Stimulated activated CD8-positive, alpha-beta memory T cell treated with anti-CD3 and anti-CD28 coated beads, Interleukin-7, amount 100 ng/mL, for 4 hours (primary cell): ENCODE measurements at places on chromosomes 16 and 17.

DNA sequence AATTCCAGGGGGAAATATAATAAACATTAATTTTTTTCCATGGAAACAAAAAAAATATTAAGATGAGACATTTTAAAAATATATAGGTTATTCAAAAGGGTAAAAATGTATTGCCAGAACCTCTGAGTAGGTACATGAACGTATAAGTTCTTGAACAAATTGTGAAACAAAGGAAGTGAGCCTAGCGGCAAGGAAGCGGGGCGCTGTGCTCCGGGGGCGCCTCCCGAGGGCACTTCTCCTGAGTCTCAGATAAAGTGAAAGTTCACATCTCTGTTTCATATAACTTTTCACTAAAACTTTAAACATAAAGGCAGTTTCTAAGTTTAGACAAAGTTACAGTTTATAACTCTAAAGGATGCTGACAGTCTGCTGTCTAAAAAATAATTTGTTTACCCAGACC, 52.3 kb downstream of the TNRC6C start:
- no peak for DNase-seq

DNA sequence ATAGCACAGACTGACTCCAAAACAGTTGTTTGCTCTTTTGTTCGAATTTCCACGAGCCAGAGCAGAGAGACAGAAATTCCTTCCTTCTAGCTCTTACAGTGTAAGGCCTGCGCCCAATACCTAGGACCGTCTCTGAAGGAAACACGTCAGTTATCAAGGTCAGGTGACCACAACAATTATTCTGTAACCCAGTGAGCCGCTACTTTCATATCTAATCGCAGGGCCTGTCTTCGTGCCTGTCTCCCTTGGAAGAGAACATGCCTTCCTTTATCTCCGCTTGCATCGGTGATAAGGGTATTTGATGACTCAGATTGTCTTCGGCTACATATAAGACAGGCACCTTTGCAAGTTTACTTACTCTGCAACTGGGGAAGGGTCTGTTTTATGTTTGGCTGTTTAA, 288.0 kb downstream of the MAF start:
- DNase-seq = no peak

DNA sequence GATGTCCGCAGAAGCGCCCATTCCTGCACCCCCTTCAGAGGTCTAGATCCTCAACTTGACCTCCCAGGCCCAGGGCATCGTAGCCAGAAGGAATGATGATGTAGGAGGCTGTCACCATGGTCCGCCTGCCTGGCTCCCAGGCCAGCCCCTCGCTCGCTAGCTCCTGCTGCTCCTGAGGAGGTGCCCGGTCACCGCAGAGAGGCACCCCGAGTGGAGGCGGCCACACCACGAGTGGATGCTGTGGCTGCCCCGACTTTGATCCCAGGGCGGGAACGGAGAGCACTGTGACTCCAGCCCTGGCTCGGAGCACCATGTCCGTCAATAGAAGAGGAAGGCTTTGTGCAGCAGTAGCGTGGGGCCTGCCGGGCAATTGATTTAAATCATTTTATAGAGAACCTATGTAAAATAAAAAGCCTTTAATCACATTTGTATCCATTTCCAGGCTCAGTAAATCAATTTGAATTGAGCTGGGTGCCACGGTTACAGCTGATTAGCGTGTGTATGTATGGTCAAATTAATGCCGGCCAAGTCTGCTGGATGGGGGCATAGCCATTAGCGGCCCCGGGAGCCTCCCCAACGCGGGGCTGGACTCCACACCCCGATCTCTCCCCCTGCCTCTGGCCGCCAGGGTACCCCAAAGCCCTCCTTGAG, 122.6 kb upstream of the GSE1 start:
- DNase-seq = no peak

DNA sequence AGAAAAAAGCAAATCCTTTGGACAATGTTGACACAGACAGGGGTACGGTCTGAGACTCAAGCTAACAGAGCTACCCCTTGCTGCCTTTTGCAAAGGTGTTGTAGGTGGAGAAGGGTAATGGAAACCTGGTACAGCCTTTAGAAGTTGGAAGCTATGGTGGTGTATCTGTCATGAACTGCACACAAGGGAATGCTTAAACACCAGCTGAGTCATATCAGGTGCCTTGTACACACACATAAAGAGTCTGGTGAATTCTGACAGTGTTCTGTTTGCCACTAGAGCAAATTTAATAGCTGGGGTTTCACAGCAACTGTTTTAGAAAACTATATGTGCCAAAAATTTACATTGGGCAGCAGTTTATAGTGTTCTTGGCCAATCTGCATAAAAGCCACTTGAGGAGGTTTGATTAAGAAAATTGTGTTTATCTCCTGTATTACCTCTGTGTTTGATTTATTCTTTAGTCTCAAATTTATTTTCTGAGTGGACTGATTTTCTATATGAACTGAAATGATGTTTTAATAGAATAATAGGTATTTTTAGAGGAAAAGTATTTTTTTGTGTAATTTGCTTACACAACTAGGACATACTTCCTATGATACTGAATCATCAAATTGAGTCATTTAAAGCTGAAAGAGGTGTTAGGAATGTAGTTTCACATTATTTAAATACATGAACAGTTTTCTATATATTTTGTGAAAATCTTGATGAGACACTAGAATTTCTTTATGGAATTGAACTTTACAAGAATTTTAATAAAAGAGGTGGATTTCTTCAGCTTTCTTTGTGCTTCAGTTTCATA, 136.9 kb downstream of the MAP2K6 start:
- DNase-seq = no peak

DNA sequence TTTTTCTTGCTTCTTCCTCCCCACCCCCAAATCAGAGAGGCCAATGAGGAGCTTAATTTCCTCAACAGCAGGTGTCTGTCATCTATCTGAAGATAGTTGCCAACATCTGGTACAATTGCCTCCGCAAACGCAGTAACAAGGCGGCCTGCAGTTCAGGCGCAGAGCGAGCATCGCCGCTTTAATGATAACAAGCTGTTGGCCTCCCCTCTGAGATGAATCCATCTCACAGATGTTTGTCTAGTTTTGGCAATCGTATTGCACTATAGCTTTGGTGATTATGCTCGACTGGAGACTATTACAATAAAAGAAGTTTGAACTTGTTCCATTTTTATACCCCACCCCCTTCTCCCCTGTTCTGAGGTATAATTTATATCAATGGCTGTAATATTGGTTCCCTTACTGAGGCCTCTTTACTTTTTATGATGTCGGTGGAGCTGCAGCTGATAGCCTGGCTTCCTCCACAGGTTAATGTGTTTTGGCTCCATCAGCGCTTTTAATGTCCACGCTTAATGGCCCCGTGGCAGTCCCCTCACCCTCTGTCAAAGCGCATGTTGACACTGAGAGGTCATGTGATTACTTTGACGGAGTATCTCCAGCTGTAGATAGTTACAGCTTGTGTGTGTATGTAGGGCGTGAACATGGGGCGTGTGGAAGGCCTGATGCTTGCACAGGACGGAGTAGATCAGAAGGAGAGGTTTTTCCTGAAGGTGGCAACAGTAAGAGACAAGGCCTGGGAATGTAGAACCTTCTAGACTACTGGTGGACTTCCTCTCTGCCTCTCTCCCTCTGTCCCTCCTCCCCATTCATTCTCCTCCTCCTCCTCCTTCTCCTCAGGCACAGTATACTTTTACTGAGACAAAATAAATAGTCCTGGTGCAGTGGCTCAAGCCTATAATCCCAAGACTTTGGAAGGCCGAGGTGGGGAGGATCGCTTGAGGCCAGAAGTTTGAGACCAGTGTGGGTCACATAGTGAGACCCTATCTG, 164.7 kb downstream of the MSI2 start:
- DNase-seq = no peak

- no peak for DNase-seq
Observed at GRCh38 chr16:55835581-55835980, 2.7 kb upstream of the CES1 start.

GRCh38 chr16:87064731-87065445, 252.3 kb downstream of the C16orf95 start:
- DNase-seq = no peak

DNA sequence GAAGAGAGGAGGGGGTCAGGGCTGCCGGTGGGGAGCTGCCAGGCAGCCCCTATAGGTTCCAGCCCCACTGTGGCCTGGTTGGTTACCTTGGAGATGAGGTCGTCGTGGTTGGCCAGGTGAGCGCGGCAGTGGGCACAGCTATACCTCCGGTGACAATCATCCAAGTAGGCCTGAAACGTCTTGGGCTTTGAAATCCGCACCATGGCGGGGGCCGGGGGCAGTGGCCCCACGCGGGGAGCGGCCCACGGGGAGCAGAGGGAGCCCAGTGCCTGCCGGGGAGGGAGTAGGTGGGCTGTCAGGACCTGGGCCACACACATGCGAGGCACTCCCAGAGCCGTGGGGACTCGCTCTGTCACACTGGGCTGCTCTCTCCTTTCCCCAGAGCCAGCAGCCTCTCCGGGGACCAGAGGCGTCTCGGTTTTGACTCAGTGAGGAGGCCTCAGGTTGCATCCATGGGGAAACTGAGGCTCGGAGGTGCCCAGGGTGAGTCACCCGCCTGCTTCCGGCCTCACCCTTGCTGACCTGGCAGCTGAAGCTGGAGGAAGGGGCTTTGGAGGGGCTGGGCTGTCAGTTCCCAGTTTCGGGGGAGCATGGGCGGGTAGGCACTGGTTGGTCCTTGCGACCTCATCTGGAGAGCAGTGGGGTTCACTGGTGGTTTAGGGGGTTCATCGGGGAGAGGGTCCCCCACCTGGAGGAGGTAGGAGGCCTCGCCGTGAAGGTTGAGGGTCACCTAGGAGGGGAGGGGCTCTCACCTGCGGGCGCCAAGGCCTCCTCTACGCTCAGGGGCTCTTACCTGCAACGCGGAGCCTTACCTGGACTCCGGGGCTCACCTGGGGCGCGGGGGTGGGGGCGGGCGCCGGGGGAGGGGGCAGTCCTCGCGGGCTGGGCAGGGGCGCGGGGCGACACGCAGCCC, 591 bp downstream of the YPEL3 start:
- DNase-seq = no peak
